ENCODE measurements at places on chromosomes 12 and 14.

GRCh38 chr12:109115758-109116610 lies at the start of gene ACACB:
Gene ACACB, plus strand, starts transcription at chr12:109116587. Its CDS starts 22,819 bp downstream, at chr12:109139406.
- peak; percentile 60 for DNase-seq

- DNase-seq = no peak
Measured at GRCh38 chr12:96425321-96425720, 25.1 kb upstream of the CDK17 start.

DNA sequence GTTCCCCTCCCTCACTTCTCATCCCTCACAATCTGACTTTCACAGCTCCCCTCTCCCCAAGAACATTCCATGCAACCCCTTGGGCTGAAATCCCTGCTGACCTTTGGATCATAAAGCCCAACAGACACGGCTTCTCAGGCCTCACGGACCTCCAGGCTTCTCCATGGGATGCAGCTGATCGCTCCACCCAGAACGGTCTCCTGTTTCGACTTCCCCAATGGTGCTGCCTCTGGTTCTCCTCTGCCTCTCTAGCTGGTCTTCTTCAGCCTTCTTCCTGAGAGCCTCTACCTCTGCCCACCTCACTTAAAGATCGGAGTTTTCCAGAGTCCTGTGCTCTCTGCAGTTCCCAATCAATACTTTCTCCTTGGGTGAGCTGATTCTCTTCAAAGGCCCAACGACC lies 17.8 kb upstream of the PRMT8 start:
- no peak for DNase-seq

DNA sequence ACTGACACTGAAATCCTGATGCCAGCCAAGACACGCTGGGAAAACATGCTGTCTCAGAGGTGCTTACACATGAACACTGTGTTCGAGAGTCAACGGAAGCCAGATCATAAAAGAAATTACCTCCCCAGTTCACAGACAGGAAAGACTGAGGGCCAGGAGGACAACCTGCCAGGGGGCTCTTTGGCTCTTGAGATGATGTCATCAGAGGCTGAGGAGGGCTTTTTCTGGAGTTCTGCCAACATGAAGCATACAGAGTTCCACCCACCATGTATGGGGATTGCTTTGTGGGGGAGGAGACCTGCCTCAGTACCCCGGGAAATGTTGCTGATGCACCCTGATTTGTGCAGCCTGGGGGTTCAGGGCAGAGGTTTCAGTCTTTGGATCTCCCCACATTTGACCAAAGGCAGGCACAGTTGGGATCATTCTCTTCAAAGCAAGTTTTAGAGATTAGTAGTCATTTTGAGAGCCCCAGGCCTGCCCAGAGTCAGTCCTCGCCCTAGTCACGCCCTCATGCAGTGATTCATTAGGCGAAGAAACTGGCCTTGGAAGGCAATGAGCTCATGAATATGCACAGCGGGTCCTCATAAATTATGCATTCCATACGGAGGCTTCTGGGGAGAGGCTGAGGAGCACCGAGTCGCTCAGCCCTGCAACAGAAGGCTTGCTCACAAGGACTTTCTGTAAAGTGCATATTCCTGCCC lies 34.9 kb upstream of the EML1 start:
- peak; percentile 44 for DNase-seq

- no peak for DNase-seq
Measured at GRCh38 chr14:100085462-100085861, 20.2 kb downstream of the EVL start.

GRCh38 chr14:60165547-60165876 lies 314 bp upstream of the DHRS7 start:
- no peak for DNase-seq

GRCh38 chr14:90692826-90693225 lies 123.4 kb downstream of the TTC7B start:
- no peak for DNase-seq

DNA sequence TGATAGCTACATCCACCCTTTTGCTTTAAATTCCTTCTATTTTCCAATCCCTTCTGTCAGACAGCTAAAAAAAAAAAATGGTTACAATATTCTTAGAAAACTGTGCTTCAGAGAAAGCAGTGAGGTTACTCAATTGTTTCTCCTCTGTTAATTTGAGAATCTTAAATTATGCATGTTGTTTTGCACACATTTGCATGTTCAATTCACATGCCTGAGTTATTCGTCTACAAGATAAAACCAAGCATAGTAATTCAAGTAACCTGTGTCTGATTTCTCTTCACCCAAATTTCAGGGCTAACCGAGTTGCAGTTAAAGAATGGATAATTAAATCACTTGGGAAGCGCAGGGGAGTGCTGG lies 81.0 kb upstream of the MED13L start:
- no peak for DNase-seq

DNA sequence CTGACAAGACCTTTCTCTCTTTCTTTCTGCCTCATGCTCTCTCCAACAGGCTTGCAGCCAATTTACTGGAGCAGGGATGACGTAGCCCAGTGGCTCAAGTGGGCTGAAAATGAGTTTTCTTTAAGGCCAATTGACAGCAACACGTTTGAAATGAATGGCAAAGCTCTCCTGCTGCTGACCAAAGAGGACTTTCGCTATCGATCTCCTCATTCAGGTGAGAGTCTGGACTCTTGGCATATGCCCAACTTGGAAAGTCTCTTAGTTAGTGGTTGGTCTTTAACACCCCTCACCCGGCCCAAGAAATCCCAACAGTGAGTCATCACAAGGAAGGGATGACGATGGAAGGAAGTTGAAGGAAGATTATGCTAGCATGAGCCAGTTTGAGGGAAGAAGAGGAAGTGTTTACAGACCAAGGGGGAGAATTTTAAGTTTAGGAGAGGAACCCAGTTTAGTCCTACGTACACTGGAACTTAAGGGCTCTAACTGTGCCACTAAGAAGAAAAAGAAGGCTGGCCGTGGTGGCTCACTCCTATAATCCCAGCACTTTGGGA lies 189.7 kb downstream of the ETV6 start:
- no peak for DNase-seq

GRCh38 chr14:55450987-55451386 lies 10.6 kb upstream of the TBPL2 start:
- DNase-seq = no peak

- peak; percentile 21 for DNase-seq
Measured at GRCh38 chr12:15852383-15852782, 29.8 kb upstream of the STRAP start.

- no peak for DNase-seq
Measured at GRCh38 chr12:127459166-127459565, 807.8 kb upstream of the TMEM132C start.

DNA sequence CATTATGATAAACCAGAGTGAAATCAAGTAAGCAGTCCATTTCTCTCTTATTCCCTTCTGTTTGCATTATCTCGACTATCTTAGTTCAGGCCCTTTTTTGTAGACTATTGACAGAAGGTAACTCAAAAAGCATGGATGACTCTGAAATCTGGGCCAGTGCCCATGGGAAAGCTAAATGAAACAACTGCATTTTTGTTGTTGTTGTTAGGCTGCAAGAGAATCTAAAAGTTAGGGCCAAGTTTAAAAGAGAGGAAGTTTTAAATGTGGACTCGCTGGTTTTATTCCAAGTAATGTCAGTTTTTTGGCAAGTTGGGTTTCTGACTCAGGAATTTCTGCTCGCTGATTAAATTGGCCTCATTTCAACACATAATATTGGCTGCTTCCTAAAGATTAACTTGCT lies 201.1 kb downstream of the PIK3C2G start:
- DNase-seq = no peak

GRCh38 chr12:25558586-25558985 lies 5.5 kb upstream of the LMNTD1 start:
- DNase-seq = no peak

GRCh38 chr14:71103662-71104484 lies 196.6 kb downstream of the PCNX1 start:
- DNase-seq = peak; percentile 79

- DNase-seq = no peak
Measured at GRCh38 chr12:32089586-32089985, 17.1 kb upstream of the BICD1 start.

DNA sequence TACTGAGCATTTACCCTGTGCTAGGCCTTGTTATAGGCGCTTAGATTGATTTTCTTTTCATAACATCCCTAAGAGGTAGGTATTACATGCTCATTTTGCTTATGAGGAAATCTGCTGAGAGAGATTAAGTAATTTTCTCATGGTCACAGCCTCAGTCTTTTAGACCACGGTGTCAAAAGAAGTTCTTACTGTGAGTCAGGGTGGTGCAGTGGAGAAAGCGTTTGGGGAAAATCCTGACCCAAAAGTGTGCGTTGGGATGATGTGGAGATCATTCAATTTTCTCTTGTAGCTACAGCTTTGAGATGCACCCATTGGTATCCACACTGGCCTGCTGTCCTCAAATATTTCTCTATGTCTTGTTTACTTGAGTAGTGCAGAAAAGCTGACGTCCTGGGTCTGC lies 8.2 kb downstream of the ANG start:
- DNase-seq = no peak

- DNase-seq = no peak
Measured at GRCh38 chr12:54206791-54207190, 18.0 kb upstream of the SMUG1 start.

GRCh38 chr12:50537538-50537919 lies 32.7 kb downstream of the DIP2B start:
- no peak for DNase-seq

GRCh38 chr12:62575036-62575435 lies 108.4 kb downstream of the MON2 start:
- no peak for DNase-seq

DNA sequence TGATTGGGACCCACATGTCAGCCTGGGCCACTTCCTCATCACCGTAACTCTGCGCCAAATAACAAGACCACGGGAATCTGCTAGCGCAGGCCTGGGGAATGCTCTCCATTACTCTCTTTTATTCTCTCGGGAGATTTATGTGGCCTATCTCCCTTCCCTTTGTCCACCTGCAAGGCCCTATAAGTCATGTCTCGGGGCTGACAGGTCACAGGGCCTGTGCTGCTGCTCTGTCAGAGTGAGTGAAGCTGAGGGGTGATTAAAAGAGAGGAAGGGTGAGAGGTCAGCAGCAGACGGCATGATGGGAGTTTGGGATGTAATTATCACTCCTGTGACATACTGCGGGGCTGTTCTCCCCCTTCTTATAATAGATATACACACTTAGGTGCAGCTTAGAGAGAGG lies 26.2 kb upstream of the GPATCH2L start:
- DNase-seq = no peak

GRCh38 chr12:820336-820735 lies 68.0 kb downstream of the WNK1 start:
- no peak for DNase-seq

DNA sequence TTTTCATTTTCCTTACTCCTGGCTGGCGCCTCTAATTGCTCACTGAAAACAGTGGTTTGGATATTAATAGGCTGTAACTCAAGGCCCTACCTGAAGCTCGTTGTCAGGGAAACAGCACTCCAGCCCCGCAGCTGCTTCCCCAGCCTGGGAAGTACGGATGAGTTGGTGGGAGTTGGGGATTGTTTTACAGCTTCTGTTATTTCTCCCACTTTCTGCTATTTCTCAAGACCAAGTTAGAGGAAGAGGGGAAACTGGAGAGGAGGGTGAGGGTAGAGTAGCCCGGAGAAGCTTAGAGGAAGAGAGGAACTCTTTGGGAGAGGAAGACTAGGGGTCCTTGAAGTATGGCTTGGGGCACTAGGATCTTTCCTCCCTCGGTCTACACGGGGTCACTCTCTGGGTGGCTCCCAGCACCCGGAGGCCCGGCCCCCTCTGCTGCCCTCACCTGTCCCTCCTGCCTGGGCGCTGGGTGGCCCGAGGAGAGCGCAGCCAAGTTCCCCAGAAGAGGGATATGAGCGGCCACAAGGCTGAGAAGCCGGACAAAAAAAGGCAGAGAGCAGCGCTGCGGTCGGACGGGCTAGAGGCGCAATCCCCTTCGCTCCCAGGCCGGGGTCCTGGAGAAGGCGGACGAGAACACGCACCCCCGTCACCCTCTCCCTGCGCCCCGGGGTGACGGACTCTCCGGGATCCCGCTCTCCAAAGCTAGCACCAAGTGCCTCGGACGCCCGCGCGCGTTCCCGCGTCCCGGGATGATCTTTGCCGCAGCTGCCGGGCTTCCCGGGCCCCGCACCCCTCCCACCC lies 671 bp downstream of the SPTB start:
- peak; percentile 23 for DNase-seq

DNA sequence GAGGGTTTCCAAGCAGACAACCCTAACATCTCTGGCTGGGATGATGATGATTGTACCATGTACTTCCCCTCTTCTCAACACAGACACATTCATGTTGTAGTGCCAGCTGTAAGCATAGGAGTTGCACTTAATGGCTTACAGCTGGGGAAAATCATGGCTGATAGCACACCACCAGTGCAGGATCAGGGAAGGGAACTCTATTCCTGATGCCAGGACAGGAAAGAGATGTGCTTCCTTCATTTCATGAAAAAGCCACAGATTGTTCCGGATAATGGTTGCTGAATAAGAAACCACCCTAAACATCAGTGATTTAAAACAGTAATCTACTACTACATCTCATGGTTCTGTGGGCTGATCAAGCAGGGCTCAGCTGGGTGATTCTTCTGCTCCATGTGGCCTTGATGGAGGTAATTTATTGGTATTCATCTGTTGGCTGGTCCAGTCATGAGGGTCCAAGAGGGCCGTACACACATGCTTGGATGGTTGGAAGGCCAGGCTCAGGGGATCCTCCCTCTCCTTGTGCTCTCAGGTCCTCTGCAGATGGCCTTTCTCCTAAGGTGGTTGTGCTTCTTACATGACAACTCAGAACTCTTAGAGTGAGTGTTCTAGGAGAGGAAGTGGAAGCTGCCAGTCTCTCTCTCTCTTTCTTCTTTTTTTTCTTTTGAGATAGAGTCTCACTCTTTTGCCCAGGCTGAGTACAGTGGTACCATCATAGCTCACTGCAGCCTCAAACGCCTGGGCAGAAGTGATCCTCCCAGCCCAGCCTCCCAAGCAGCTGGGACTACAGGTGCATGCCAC lies 16.5 kb downstream of the TRAF3 start:
- no peak for DNase-seq

DNA sequence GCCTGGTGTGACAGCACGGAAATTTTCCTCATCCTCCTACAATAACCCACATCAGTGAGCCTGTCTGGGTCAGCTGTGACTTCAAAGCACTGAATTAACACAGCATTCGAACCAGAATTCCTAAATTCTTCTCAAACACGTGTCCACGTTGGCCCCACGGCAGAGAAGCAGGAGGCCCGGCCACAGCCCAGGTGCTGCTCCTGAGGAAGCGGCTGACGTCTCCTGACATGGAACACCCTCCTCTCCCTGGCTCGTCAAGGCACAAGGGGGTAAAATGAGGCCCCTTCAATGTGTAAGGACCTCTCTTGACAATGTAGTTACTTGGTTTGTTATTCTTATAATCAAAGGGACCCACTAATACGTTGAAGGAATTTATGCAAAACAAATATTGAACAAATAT lies 156.3 kb upstream of the GSC start:
- DNase-seq = no peak

- no peak for DNase-seq
Measured at GRCh38 chr14:105465209-105466031, 9.2 kb upstream of the CRIP2 start.

GRCh38 chr12:30440826-30441602 lies 254.7 kb downstream of the IPO8 start:
- peak; percentile 55 for DNase-seq

- DNase-seq = no peak
Measured at GRCh38 chr12:40313928-40314327, 89.1 kb downstream of the LRRK2 start.
